ENCODE measurements at places on chromosomes 11 and 22.

- peak; percentile 73 for DNase-seq
Measured at GRCh38 chr22:39343259-39344045, 6.3 kb upstream of the SYNGR1 start.

DNA sequence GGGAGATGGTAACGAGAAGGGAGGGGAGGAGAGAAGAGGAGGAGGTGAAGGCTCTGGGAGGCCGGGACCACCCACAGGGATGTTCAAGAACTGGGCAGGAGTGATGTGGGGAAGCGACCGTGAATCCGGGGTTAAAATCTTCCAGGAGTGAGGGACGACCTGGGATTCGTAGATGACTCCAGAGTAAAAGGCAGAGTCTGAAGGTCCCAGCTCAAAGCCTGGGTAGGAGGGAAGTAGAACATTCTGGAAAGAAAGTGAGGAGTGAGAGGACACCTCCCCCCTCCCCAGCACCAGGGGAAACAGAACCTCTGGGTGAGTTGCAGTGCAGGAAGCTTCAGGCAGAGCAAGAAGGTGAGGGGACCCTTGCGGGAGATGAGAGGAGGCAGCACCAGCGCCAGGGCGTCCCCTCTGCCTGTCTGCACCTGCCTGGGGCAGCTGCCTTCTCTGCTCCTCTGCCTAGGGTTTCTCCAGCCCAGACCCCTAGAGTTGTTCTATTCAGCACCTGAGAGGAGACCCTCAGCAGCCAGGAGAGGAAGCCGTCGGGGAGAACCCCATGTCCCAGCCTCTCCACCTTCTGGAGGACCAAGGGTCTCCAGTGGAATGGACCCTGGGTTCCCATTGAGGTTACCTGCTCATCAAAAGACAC, 49.7 kb downstream of the LINC01488 start:
- no peak for DNase-seq

DNA sequence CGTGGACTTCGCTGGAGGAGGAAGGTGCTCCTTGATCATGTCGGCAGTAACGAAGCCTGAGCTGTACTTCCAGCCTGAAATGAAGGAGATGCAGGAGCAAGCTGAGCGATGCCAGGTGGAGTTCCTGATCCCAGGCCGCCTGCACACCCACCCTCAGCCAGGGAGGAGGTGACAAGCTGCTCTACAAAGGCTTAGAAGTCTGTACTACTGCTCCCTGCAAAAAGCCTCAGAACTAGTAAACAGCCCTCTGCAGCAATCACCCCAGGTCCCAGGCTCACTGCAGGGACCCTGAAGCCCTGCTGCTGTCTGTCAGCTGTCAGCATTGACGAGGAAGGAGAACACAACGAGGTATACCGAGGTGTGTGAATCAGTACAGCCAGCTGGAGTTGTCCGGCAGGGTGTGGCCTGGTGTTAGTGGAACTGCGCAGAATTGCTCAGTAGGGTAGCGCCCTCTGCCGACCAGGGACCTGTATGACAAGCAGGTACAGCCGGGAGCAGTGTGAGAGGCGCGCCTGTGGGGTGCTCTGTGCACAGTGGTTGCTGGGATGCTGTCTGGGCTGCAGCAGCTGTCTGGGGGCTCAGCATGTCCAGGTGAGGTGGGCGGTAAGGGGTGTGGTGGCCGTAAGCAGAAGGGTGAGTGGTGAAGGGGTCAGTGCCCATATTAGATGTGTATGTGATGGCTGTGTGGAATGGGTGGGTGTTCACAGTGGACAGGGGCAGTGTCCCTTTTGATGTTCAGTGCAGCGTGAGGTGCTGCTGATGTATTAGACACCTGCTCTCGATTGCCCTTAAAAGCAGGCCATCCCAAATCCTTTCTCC, 7.6 kb downstream of the CYB5R2 start:
- peak; percentile 92 for DNase-seq

DNA sequence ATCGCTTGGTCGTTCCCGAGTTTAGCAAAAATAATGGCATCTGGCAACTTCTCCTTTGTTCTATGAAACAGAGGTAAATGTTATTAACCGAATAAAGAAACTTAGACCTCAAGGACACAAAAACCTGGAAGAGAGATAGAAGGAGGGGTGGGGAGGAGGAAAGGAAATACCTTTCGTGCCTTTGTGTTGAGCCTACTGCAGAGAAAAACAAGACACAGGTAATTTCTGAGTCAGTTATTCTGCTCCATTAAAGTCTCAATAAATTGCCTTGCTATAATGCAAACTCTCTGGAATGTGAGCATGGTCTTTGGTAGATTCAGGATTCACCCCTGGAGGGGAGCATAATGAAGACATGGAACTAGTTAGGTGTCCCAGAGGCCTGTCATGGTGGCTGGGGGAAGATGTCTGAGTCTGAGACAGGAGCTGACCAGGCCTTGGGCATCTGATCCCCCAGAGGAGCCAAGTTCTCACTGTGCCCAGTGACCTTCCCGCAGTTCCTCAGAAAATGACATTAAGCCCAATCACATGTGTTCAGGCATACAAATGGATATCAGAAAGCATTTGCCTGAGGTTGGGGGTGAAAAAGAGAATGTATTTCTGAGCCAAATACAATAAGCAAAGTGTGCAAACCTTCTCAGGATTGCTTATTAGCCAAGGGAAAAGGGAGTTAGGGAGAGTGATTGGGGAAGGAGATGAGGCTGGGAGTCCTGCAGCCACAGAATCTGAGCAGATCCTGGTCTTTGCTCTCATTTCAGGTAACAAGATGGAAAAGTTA, 72.6 kb upstream of the CADM1 start:
- DNase-seq, result no peak

DNA sequence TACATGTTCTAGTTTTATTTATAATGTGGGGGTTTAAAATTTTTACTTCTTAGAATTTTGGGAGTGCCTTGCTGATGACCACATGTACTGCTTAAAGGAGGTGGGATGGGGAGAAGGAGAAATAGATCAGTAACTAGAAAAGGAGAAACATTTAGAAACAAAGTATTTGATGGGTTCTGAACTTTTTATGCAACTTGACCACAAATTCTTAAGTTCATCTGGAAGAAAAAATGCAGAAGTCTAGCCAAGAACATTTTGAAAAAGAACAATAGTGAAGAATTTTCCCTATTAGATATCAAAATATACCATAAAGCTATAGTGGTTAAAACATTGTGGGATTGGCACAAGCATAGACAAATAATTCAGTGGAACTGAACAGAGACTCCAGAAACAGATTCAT, 73.3 kb upstream of the AMPD3 start:
- no peak for DNase-seq

GRCh38 chr11:35540526-35540925, 15.1 kb upstream of the PAMR1 start:
- no peak for DNase-seq

GRCh38 chr11:69078508-69078907, 29.8 kb downstream of the TPCN2 start:
- no peak for DNase-seq

- DNase-seq, result peak; percentile 61
Measured at GRCh38 chr11:107741044-107741823, 29.4 kb upstream of the SLN start.

GRCh38 chr11:134741453-134742223, 329.6 kb upstream of the B3GAT1 start:
- no peak for DNase-seq

DNA sequence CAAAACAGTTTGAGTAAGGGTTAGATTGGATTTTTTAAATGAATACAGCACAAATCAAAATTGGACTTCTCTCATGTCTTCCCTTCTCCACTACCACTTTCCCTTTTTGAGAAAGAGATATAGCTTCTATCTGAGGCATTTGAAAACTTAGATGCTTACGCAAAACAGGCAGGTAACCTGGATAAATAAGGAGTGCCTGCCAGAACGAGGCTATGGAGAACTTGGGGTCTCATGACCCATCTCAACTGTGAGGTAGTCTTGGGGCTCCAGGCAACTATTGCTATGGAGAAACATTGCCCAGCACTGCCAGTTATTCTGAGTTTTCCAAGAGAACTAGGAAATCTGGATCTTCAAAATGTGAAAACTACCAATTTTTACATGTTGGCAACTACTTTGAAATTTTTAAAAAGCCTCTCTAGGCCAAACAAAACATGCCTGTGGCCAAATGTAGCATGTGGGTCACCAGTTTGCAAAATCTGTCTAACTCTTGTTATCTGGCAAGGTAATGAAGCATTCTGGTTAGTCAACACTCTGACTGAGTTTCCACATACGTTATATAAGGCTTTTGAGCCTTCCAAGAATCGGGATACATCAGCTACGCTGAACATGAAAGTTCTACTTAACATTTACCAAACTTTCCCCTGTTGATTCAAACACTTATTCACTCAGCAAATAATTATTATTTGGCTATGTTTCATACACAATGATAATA, 752.7 kb downstream of the KCNA4 start:
- DNase-seq, result no peak
